Fibroblast of the aortic adventitia (primary cell): ENCODE measurements at places on chromosomes 1 and 21. TPM values are rescaled to one million over a fixed set of nuclear protein-coding genes. Genes with fewer than 3 reads are reported as not detected.

The PROX1 gene
- total RNA-seq, result 0.36 TPM in 1 of 2 replicates, not detected in the other

The PMVK gene
- 11.7 and 20.7 TPM in 2 replicates for total RNA-seq

The YBEY gene
- 16.5 and 22.4 TPM in 2 replicates for total RNA-seq

The E2F2 gene
- 5.6 TPM in 1 of 2 replicates, not detected in the other for total RNA-seq

The SLC45A3 gene
- total RNA-seq, result 1.7 TPM in 2 replicates

The SPATA17 gene
- 1.8 and 2.9 TPM in 2 replicates for total RNA-seq

The WNT3A gene
- not detected in 2 replicates for total RNA-seq

The ADCY10 gene
- 0.09 and 0.25 TPM in 2 replicates for total RNA-seq

The DDAH1 gene
- total RNA-seq, result 57.8 and 88.9 TPM in 2 replicates

The KIF21B gene
- total RNA-seq, result under 0.01 TPM in 1 of 2 replicates, not detected in the other

The SLC26A9 gene
- not detected in 2 replicates for total RNA-seq

The ITLN2 gene
- total RNA-seq, result 3.8 TPM in 1 of 2 replicates, not detected in the other

The C1orf35 gene
- total RNA-seq, result 5.9 and 21.8 TPM in 2 replicates

The OR2L13 gene
- not detected in 2 replicates for total RNA-seq

The AK5 gene
- 13.5 and 18.8 TPM in 2 replicates for total RNA-seq

The CELA2A gene
- not detected in 2 replicates for total RNA-seq

The HES3 gene
- not detected in 2 replicates for total RNA-seq

The PRKCZ gene
- total RNA-seq, result 1.6 and 3.5 TPM in 2 replicates

The FCGR2B gene
- total RNA-seq, result not detected in 2 replicates

The KRTAP22-1 gene
- not detected in 2 replicates for total RNA-seq

The SELP gene
- total RNA-seq, result under 0.01 TPM in 1 of 2 replicates, not detected in the other

The SLAMF7 gene
- not detected in 2 replicates for total RNA-seq

The GNG12 gene
- total RNA-seq, result 91.1 and 455 TPM in 2 replicates

The CFHR2 gene
- not detected in 2 replicates for total RNA-seq

The BEST4 gene
- total RNA-seq, result 0.09 TPM in 1 of 2 replicates, not detected in the other

The GREM2 gene
- total RNA-seq, result 2.0 and 26.8 TPM in 2 replicates

The LINGO4 gene
- not detected in 2 replicates for total RNA-seq

The WASF2 gene
- total RNA-seq, result 33.0 and 37.9 TPM in 2 replicates

The SPRR1B gene
- not detected in 2 replicates for total RNA-seq
